ENCODE measurements at places on chromosomes 4 and X.

DNA sequence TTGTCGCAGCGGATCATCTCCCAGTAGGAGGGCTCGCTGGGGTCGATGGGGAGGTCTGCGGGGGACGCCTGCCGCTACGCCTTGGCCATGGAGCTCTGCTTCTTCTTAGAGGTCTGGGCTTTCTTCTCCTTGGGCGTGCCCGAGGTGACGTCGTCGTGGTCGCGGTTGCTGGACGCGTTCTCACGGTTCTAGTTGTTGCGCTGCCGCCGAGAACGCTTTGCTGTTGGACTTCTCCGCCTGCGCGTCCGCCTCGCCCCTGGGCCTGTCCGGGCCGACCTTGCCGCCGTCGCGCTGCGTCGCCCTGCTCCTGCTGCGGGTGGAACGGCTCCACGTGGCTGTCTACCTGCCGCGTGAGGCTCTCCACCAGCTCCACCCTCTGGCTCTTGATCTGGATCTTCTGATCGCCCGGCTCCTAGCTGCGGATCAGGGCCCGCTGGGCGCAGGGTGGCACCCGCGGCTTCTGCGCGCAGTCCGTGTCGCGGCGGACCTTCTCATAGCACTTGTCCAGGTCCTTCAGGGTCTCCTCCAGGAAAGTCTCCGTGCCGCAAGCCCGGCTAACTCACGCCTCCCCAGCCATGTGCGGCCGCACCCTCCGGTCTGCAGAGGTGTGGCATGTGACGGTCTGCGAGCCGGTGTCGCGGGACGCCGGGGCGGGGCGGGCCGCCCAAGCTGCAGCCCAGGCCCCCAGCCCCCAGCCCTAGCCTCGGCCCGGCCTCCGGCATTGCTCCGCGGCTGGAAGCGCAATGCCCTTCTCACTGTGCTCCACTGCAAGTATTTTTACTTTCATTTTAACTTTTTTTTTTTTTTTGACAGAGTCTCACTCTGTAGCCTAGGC, 40.5 kb upstream of the OGT start:
- peak; percentile 35 for DNase-seq

- DNase-seq: no peak
These were observed 218.8 kb upstream of the ANXA10 start for GRCh38 chr4:167873496-167873895.

DNA sequence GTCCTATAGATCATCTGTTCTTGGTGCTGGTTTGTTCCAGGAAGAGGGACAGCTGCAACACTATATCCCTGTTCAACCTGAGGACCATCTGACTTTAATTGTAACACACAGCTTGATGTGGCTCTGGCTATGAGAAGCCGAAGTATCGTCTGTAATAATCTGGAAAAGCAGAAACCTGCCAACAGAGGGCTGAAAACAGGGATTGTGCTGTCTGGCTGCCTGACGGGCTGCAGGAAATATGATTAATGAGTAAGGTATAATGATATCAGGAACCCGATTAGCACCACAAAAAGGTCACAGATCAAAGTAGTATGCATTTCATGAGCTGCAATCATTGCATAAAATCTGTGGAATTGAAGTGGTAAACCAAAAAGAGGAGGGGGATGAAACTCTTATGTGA, 170.4 kb upstream of the MAB21L2 start:
- no peak for DNase-seq

- DNase-seq: no peak
These were observed 1222.0 kb upstream of the PRKX start for GRCh38 chrX:4935401-4935800.

DNA sequence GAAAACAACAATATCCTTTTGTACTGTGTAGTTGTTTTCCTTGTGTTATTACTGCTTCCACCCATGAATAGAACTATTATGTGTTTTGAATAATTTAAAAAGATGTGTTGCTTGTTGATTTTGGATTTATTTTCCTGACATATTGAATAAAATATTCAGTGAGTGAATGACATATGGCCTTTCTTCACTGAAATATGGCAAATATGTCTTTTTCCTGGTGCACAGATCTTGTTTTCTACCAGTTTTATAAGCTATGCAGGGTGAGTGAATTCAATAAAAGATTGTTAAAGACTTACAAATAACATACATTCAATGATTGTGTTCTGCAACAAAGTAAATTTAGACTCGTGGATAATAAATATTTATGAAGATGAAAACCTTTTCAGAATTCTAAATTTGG, 1216.3 kb upstream of the ADGRL3 start:
- DNase-seq: no peak

DNA sequence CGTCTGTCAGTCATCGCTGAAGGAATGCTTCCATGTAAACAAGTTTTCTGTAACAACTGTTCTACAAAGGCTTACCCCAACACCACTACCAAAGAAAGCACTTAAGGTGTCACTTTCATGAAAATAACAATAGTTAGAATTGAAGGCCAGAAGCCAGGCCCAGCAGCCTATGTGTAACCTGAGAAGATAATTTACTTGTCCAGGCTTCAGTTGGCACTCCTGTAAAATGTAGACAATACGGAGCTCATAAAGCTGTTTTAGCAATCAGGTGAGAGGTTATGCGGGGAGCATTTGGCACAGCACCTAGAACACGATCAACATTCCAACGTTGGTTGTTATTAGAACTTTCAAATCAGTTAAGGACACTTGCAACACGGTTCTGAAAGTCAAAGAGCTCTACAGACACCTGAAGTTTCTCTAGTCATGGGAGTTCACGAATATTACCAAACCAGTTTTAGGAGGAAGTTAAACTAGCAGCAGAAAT, 15.7 kb downstream of the ADGRA3 start:
- DNase-seq: no peak

- DNase-seq: no peak
These were observed 118.8 kb downstream of the UCHL1 start for GRCh38 chr4:41375561-41375960.

GRCh38 chr4:80266253-80266901, at the start of gene FGF5:
TSS of gene FGF5 (plus strand) at chr4:80266664. CDS start at chr4:80266825, 161 bp downstream.
- no peak for DNase-seq

DNA sequence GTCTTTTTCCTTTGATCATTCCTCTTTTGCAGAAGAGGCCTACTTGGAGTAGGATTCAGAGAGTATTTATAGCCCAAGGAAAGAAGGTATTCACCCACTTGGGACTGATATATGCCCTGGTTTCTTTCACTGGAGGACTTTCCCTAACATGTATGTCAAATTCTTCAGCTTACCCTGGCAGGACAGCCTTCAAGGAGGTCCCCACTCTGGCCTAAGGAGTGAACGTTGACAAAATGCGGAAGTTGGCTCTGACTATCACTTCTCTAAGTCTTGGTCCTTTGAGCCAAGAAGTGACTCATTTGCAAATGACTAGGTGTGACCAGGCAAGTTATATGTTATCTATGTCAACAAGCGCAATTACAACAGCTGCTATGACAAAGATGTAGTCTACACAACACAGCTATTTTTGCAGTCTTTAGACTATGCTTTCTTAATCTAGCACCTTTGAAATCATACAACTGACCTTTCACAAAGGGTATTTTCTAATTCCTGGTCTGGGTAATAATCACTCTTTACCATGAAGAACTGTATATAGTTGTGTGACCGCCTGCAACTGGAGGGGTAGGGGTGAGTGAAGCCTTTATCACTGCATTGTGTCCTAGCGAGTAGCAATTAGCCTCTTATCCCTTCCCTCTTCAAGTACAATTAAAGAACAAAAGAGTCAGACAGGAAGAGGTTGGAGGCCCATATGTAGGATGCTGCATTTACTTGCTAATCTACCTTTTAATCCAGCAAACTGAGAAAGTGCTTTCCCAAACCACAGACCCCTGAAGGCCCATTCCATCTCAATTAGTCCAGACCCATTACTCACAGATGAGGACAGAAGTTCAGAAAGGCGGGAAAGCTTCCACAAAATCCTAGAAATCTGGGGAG, 50.1 kb downstream of the RASGEF1B start:
- no peak for DNase-seq

- DNase-seq: no peak
These were observed 536.8 kb upstream of the GALNT7 start for GRCh38 chr4:172631832-172632231.

- DNase-seq: no peak
These were observed 21.8 kb downstream of the WDR1 start for GRCh38 chr4:10094841-10095240.

DNA sequence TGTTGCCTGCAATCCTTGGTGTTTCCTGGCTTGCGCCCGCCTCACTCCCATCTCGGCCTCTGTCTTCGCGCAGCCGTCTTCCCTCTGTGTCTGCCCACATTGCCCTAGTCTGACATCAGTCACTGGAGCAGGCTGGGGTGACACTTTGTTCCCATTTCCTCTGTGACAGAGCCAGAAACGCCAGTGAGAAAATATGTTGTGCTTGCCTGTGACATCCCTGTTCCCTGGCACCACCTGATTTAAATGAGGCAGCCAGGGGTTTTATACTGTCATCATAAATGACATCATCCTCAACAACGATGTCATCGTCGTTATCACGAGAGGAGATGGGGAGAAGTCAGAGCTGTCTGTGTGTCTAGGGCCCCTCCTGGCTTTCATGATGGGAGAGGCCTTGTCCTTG, 29.1 kb downstream of the ZNF185 start:
- no peak for DNase-seq

DNA sequence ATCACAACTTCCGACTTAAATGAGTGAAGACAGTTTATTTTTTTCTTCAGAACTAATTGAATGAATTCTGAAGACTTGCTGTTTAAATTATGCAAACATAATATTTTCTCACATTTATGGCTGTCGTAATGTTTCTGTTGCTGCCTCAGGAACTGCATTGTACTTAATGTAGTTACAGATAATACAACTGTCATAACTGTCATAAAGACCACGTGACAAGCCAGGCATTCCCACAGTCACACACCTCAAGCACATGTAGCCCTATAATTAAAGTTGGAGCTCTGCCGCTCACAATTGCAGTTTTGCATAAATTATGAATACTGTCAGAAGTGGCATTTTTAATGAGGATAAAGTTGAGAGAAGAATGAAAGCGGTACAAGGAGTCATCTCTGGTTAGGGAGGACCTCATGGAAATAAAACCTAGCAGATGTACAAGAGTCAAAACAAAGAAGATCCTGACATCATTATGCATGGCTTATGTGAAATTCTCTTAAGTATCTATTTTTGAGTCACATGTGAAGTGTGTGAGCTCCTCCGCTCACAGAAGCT, 38.5 kb upstream of the GALNTL6 start:
- no peak for DNase-seq

GRCh38 chr4:39308611-39309010, 57.6 kb downstream of the RFC1 start:
- DNase-seq: no peak

DNA sequence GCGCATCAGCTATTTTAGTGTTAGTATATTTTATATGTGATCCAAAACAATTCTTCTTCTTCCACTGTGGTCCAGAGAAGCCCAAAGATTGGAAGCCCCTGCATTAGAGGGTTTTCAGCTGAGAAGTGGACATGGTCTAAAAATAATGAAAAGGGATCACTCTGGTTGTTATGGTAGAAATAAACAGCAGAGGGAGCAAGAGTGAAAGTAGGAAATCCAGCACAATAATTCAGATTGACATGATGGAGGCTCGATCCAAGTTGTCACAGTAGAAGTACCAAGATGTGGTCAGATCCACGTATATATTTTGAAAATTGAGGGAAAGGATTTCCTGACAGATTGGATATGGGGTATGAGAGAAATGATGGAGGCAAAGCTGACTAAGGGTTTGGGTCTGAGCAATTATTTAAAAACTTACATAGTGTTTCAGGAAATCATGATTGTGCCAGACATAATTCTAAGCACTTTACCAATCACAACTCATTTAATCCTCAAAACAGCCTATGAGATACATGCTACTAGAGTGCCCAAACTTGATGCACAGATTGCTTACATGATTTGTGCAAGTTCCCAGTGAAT, 17.0 kb upstream of the TMEM144 start:
- DNase-seq: no peak

- no peak for DNase-seq
These were observed 765 bp downstream of the CFAP97 start for GRCh38 chr4:185202984-185203485.

DNA sequence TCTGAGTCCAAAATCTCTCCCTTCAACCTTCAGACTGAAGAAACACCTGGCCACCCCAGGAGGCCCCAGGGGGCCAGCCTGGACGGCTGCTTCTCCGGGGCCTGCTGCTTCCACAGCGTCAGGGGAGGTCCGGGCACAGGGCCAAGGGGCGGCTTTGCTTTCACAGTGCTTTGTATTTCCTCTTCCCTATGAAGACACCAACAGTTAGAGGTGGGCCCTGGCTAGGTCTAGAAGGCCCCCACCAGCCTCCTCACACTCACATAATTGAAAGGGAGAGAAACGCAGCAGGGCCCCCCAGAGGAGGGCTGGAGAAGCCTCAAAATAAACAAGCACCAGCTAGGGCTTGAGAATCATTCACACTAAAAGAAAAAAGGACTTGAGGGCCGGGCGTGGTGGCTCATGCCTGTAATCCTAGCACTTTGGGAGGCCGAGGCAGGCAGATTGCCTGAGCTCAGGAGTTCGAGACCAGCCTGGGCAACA, 17.8 kb downstream of the SCD5 start:
- no peak for DNase-seq

DNA sequence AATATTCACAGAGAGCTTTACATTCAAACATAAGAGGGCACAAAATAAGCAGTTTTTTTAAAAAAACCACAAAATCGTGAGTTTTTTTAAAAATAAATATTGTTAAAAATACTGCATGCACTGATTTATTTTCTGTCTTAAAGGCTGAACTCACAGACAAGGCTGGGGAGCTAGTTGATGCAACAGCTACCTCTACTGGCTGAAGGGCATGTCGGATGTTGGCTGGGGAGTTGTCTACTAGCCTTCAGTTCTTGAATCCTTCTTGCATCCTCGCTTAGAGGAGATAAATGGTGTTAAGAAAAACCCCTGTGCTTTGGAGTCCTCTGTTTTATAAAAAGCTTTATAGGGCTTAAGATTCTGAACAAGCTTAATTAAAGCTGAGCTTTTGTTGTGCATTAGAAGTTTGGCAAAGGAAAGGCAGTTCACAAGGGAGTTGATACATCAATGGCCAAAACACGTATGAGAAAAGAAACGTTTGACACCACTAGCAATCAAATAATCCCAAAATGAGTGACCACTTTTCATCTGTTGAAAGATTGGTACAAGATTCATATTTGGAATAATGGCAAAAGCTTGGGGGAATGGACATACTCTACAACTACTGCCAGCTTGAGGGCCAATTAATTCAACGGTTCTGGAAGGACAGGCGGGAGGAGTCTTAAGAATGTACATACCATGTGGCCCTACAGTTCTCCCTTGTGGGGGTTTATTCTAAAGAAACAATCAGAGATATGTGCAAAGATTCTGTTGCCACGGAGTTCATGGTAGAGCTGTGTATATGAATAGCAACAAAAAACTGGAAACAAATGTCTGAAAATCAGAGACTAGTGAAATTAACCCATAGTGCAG, 94.7 kb downstream of the SEL1L3 start:
- DNase-seq: no peak

- DNase-seq: no peak
These were observed 354 bp downstream of the CTAG2 start for GRCh38 chrX:154653048-154653401.

GRCh38 chr4:108396900-108397497, 223.4 kb upstream of the RPL34 start:
- DNase-seq: no peak

GRCh38 chr4:180669680-180670079, 1573.5 kb upstream of the TENM3 start:
- no peak for DNase-seq

GRCh38 chr4:179585761-179586160, 2143.5 kb upstream of the AGA start:
- no peak for DNase-seq

GRCh38 chrX:37441377-37441776, 92.2 kb downstream of the PRRG1 start:
- no peak for DNase-seq
